ENCODE measurements at places on chromosomes 3 and 15.

DNA sequence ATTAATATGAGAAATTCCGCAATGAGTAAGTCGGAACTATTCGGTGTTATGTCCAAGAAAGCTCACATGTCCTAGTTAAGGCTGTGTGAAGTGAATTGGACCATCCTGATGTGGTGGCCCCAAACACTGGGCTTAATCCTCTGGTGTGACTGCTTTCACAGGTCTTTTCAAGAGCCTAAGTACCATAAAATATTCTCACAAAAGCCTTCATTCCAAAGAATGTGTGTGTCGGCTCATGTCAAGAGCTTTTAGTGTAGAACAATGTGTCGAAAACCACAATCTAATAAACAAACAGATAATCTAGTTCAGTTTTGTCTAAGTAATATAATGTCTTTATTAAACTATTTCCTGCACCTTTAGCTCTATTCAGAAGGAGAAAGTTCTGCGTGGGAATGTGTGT lies 311.4 kb downstream of the LPP start:
- DNase-seq, result no peak

DNA sequence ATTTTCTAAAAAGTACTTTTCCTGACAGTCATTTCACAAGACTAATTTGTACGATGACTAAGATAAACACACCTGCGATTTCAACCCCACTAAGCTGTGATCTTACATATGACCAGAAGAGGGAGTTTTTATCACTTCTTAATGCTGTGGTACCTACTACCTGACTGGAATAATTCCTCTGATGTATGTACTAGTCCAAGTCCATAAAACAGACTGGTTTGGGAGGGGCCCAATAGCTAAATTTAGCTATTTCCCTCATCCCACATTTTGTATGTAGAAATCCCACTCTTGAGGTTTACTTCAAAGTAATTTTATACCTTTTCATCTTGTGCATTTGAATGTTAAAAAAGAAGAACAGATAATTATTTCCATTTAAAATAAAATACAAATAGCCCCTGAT lies 49.7 kb upstream of the SCAANT1 start:
- DNase-seq, result no peak

DNA sequence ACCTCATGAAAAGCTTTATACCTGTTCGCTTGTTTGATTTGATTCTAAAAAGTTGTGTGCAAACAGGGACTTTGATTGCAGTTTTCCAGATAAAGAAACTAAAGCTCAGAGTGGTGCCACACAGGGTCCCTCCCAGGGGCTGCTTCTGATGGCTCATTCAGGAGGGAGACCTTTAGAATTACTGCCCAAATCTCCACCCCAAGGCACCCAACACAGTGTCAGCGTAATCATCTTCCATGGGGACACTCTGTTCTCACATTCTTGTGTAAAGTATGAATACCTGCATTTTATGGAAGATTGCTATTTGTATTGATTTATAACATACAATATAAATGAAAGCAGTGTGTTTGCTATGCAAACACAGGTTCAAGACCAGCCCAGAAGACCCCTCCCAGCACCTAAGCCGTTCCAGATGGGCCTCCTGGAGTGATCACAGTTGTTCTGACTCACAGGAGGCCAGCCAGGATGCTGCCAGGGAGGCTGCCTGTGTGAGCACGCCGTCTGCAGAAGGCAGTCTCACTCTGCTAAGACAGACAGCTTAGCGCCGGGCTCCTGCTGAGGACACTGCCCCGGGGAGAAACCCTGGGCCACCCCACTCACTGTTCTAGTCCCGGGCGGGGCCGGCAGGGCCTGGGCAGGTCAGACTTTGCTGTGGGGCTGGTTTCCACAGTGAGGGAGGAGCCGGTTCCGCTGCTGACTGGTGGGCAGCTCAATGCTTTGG lies 185.6 kb downstream of the FAM43A start:
- DNase-seq, result no peak

GRCh38 chr15:63938486-63939061 lies 104.8 kb upstream of the HERC1 start:
- no peak for DNase-seq

- DNase-seq, result no peak
Observed at GRCh38 chr15:56425276-56425675, 39.7 kb downstream of the MNS1 start.

DNA sequence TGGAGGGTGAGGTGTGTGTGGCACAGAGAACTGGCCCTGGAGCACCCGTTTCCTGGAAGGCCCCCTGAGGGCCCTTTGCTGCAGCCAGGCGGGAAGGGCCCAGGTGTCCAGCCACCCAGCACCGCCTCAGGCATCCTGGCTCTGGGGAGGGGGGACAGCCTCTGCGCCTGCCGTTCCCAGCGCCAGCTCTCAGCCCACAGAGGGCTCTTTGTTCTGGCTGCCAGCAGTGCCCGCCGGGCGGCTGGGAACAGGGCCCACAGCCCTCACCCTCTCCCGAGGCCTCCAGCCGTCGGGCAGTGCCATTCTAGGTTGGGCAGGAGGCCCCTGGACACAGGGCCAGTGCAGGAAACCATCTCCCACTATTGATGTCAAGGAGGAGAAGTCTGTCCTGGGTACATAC lies 8.3 kb downstream of the SLC38A3 start:
- no peak for DNase-seq

- no peak for DNase-seq
Observed at GRCh38 chr3:18208856-18209255, 216.3 kb downstream of the SATB1 start.

- DNase-seq, result no peak
Observed at GRCh38 chr3:178504128-178504527, 32.1 kb upstream of the KCNMB2 start.

GRCh38 chr3:127535901-127536829 lies 54.4 kb downstream of the TPRA1 start:
- no peak for DNase-seq

- DNase-seq, result no peak
Observed at GRCh38 chr3:108103886-108104797, 13.3 kb upstream of the CD47 start.

DNA sequence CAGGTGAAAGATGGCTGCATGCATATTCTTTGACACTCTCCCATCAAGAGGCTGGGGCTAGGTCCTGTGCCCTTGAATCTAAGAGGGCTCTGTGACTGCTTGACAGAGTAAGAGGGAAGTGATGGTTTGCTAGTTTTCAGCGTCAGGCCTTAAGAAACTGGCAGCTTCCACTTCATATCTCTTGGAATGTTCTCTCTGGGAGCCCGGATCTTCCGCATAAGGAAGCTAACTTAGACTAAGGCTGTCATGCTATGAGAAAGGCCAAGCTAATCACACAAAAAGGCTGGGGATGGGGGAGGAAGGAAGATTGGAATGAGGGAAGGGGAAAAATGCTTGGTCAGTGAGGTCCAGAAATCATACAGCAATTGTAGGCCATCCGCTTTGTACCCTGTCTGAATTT lies 50.0 kb downstream of the MB21D2 start:
- DNase-seq, result no peak

All from stimulated activated CD8-positive, alpha-beta memory T cell treated with anti-CD3 and anti-CD28 coated beads, Interleukin-15, amount 100 ng/mL, for 48 hours (primary cell).